ENCODE measurements at places on chromosomes 12 and 14. TPM values are rescaled to one million over a fixed set of nuclear protein-coding genes. Genes with fewer than 3 reads are reported as not detected.

The TESPA1 gene
- 136 TPM for total RNA-seq

The CPNE8 gene
- 3.7 TPM for total RNA-seq

The EID3 gene
- total RNA-seq: 6.9 TPM

The PTPRB gene
- not detected for total RNA-seq

The CAPZA3 gene
- not detected for total RNA-seq

The RNASE3 gene
- not detected for total RNA-seq

The ADAMTS20 gene
- total RNA-seq: not detected

The GPR132 gene
- total RNA-seq: 46.6 TPM

The AHNAK2 gene
- total RNA-seq: not detected

- no peak for DNase-seq
These were observed 76.1 kb upstream of the SAV1 start for GRCh38 chr14:50744231-50744630.

DNA sequence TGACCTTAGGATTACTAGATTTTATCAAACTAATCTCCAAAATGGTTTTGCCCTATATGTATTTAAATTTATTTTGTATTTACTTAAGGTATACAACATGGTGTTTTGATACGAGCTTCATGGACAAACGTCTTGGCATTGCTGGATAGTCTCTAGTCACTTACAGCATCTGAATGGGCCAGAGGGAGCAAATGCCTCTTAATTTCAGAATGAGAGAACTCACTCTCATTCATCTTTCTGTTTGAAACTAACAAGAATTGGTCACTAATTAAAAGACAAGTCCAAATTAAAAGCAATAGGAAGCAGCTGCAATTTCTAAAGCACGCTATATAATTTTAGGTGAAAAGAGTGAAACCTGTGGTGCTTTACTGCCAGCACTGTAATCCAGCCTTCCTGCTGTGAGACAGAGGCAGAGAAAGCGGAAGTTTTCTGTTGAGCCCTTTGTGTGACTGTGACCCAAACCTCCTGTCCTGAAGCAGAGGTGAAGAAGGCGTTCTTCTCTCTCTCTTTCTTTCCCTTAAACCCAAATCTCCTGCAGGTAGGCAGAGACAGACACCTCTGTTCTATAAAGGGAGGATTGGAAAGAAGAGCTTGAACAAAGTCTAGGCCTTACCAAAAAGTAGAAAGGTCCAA lies 184.6 kb upstream of the NAV3 start:
- no peak for DNase-seq

GRCh38 chr14:95226801-95227200 lies 69.5 kb upstream of the DICER1 start:
- DNase-seq: no peak

DNA sequence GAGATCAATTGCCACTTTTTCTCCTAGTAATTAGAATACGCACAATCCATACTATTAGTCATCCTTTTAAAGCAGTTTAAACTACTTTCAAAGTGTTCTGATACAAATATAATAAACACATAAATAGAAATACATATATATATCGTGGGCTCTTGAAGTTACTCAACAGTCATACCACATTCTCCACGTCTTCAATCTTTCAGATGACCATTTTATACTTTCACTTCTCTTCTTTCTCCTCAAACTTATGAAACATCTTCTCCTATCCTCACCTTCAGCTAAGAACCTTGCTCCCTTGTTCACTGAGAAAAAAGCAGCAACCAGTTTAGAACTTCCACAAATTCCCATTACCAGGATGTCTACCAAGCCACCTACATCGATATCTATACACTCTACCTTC lies 19.2 kb downstream of the CEP290 start:
- DNase-seq: no peak

GRCh38 chr12:64894827-64895475 lies 70.5 kb downstream of the TBC1D30 start:
- no peak for DNase-seq

GRCh38 chr14:89351221-89351515 lies 65.9 kb downstream of the FOXN3 start:
- DNase-seq: no peak

DNA sequence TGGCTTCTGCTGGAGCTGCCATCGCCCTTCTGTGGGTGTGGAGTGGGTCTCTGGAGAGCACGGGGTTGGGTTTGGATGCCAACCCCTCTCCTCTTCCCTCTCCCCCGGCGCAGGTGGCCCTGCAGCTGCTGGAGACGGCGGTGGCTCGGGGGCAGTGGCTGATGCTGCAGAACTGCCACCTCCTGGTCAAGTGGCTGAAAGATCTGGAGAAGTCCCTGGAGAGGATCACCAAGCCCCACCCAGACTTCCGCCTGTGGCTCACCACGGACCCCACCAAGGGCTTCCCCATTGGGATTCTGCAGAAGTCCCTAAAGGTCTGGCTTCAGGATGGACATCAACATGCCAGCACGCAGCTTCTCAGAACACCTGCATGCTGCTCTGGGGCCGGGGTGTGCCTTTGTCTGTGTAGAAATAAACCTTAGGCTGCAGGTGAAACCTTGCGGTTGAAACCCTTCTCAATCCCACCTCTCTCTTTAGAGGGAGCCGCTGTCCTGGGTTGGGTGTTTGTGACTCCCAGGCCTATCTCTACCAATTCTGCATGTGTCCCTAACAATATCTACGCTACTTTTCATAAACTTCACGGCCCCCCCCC lies 44.3 kb downstream of the CCDC92 start:
- no peak for DNase-seq

DNA sequence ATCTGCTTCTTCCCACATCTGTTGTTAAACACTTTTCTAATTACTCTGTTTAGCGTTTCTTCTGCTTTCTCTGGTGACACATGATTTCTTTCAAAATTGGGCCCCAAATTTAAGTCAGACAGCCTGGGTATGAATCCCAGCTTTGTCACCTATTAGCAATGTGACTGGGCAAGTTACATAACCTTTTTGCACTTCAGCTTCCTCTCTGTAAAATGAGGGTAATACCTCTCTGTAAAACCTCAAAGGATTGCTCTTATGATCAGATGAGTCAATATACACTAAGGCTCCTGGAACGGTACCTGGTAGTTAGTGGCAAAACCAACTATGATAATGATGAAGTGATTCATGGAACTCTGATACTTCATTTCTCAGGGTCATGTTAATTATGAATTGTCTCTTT lies 33.0 kb downstream of the E2F7 start:
- DNase-seq: no peak

DNA sequence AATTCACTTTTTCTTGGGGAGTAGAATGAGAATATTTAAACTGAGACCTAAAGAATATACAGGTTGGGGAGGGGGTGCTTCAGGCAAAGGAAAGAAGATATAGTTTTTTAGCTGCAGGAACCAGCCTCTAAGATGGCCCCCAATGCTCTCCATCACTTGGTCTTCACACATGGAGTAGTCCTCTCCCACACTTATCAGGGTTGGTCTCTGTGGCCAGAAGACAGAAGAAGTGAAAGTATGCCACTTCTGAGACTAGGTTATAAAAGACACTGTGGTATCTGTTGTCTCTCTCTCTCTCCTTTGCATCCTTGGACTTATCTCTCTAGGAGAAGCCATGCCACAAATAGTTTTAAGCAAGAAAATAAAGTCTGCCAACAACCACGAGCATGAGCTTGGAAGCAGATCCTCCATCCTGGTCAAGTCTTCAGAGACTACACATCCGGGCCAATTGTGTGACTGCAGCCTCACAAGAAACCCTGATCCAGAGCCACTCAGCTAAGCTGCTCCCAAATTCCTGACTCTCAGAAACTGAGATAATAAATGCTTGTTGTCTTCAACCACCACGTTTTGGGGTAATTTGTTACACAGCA lies 18.0 kb downstream of the PUS7L start:
- DNase-seq: no peak

GRCh38 chr12:128191380-128191779 lies 75.6 kb upstream of the TMEM132C start:
- DNase-seq: no peak

- no peak for DNase-seq
These were observed 27.0 kb downstream of the P2RX7 start for GRCh38 chr12:121159467-121160307.

DNA sequence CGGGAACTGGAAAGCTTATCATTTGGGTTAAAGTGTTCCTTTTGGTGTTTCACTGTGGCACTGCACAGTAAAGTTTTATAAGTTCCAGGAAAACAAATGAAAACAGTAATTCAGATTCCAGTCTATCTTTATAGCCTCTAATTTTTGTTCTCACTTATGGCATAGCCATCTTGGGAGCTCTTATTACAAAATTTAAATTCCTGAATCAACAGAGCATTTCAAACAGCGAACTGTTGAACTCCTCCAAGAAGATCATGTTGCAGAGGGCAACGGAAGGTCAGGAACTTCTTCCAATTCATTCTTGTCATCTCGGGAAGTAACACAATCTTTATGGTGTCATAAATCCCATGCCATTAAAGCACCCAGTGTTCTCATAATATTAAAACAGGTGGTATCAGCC lies 229.1 kb downstream of the KCNC2 start:
- no peak for DNase-seq

- DNase-seq: no peak
These were observed 648.5 kb downstream of the RPS29 start for GRCh38 chr14:48937541-48938195.

GRCh38 chr12:91287753-91288152 lies 105.1 kb upstream of the DCN start:
- DNase-seq: no peak

DNA sequence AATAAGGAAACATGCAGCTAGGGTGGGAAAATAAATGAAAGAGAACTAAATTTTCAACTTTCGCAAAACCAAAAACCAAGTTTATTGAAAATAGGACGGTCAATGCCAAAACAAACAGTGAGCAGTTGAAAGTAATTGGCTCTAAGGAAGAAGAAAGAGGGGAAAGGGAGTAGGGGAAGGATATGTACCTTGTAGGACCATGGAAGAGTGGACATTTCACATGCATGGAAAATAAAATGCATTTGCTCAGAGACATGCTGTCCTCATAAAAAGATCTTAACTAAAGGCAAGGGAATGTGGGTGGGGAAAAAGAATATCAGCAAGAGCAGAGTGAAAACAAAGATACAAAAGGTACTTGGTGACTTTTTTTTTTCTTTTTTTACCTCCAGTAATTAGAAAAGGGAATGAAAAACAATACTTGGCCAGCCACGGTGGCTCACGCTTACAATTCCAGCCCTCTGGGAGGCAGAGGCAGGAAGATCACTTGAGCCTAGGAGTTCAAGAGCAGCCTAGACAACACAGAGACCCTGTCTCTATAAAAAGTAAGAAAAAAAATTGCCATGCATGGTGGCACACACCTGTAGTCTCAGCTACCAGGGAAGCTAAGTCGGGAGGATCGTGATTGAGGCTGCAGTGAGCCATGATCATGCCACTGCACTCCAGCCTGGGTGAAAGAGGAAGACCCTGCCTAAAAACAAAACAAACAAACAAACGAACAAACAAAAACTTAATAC lies 6.6 kb downstream of the TXNDC16 start:
- DNase-seq: no peak

GRCh38 chr12:2145433-2145998 lies 92.7 kb downstream of the CACNA1C start:
- DNase-seq: no peak

- peak; percentile 96 for DNase-seq
These were observed 13.6 kb upstream of the GNG2 start for GRCh38 chr14:51846631-51847488.

Data from activated CD4-positive, alpha-beta T cell treated with anti-CD3 and anti-CD28 coated beads, Interleukin-2, amount 10 ng/mL, durations not matched to agents 7 days and 5 days (primary cell).